ENCODE measurements at places on chromosomes 16 and 17.

- H3K4me3 ChIP-seq, result no peak overlapping the region
- H3K27ac ChIP-seq, result no peak overlapping the region
- DNase-seq, result no peak
- peaks cover 4% of the 10 kb centered on the region for H3K4me1 ChIP-seq
These were observed 48.3 kb upstream of the ABCC11 start for GRCh38 chr16:48295488-48296281.

DNA sequence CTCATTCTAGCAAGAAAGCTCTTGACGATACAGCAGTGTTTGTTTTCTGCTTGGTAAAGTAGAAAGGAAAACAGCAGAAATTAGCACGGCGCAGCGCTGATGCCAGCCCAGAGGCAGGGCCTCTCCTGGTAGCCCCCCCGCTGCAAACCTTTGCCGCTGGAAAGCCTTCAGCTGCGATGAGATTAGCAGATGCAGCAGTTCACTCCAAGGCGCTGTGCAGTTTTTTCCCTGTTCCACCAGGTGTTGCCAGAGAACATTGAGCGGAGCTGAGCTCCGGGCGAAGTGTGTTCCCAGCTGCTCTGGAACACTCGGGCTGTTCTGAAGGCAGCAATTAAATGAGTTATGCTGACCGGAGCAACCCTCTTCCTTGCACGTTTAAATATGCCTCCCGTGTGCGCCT lies 72.5 kb downstream of the RBFOX1 start:
- no peaks in the 10 kb centered on the region for H3K27me3 ChIP-seq
- no peak overlapping the region for H3K27ac ChIP-seq
- no peaks in the 10 kb centered on the region for H3K4me1 ChIP-seq
- no peak overlapping the region for H3K4me3 ChIP-seq

GRCh38 chr17:1119924-1120323 lies 59.9 kb downstream of the ABR start:
- no peaks in the 10 kb centered on the region for H3K27me3 ChIP-seq
- DNase-seq, result no peak
- no peak overlapping the region for H3K4me3 ChIP-seq
- H3K36me3 ChIP-seq, result peaks cover 10% of the 10 kb centered on the region
- H3K27ac ChIP-seq, result no peak overlapping the region

- no peak overlapping the region for H3K27ac ChIP-seq
- DNase-seq, result no peak
- no peak overlapping the region for H3K4me3 ChIP-seq
These were observed 6.2 kb upstream of the MEOX1 start for GRCh38 chr17:43667947-43668348.

DNA sequence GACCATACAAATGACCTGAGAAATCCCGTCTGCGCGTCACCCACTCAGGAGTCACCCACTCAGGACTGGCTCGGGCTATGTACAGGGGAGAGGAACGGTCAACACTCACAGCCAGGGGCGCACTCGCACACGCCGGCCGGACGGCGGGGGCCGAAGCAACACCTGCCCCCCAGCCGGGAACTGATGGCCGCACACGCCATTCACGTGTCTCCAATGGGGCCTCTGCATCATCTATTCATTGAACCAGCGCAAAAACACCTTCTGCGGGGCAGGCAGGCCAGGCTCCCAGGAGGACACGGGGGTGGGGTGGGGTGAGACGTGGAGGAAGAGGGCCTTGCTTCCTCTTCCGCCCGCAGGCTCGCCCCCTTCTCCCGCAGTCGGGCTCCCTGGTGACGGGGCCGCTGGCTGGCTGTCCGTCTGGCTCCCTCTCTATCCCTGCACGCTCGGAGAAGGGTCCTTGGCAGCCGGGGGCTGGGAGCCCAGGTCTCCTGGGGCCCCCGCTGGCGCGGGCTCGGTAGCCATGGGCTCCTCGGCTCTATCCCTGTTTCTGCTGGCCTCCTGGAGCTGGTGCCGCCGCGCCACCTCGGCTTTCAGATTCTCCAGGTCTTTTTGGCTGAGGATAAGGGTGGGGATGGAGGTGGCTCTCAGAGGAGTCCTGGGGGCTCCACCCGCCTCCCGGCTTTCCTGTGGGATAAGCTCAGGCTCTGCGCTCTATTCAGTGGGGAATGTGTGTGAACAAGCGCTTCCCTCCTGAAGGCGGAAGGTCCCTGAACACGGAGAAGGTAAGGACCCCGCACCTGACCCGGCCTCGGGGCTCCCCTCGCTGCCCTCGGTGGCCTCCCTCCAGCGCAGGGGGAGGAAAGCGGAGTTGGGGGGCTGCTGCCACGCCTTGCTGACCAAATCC lies 21.1 kb downstream of the CLUH start:
- H3K4me1 ChIP-seq, result peaks cover 15% of the 10 kb centered on the region
- H3K36me3 ChIP-seq, result peaks cover 57% of the 10 kb centered on the region
- H3K27ac ChIP-seq, result no peak overlapping the region
- no peak for DNase-seq

GRCh38 chr16:1371054-1371978 lies 19.6 kb downstream of the GNPTG start:
- no peak overlapping the region for H3K4me3 ChIP-seq
- DNase-seq, result no peak
- H3K27ac ChIP-seq, result no peak overlapping the region
- H3K27me3 ChIP-seq, result no peaks in the 10 kb centered on the region
- no peaks in the 10 kb centered on the region for H3K4me1 ChIP-seq

DNA sequence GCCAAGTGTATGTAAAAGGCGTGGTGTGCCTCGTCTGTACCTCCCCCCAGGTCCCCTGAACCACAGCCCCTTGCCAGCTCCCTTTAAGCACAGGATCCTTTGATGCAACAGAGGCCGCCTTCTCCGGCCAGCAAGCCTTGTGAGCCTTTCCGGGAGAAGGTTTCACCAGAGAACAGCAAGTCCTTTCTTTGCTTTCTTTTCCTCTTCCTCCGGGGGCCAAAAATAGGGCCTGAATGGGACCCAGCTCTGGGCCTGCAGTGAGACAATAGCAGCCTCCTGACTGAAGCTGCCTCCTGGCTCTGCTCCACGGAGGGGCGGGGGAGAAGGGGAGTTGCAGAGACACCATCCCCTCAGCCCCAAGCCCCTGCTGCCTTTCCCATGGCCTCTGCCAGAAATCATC lies 9.0 kb downstream of the ADGRG1 start:
- H3K4me3 ChIP-seq, result no peak overlapping the region
- H3K27me3 ChIP-seq, result no peaks in the 10 kb centered on the region
- H3K36me3 ChIP-seq, result no peaks in the 10 kb centered on the region
- no peak for DNase-seq
- H3K27ac ChIP-seq, result peak overlapping the region; percentile 44

DNA sequence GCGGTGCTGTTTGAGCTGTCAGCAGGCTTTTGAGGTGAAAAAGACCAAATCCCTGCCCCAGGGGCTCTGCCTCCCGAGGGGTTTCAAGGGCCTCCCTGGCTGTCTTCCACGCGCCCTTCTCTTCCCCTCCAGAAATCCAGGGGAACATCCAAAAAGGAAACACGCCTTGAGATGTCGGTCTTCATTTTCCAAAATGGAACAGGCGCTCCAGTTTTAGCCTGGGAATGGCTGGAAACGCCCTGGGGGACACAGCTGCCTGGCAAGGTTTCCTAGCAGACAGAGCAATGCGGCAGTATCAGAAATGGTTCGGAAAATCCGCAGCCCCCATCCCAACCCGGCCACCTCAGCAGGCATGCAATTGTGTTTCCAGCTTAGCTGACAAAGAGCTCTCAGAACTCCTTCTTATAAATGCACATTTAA lies 16.6 kb upstream of the LITAF start:
- H3K27me3 ChIP-seq, result no peaks in the 10 kb centered on the region
- H3K27ac ChIP-seq, result peak overlapping the region; percentile 19
- H3K36me3 ChIP-seq, result no peaks in the 10 kb centered on the region
- DNase-seq, result no peak

- no peak for DNase-seq
- no peaks in the 10 kb centered on the region for H3K4me1 ChIP-seq
- H3K27me3 ChIP-seq, result no peaks in the 10 kb centered on the region
- H3K4me3 ChIP-seq, result no peak overlapping the region
- no peak overlapping the region for H3K27ac ChIP-seq
These were observed 66.3 kb downstream of the BPTF start for GRCh38 chr17:67891481-67892119.

GRCh38 chr17:70539132-70539924 lies 370.0 kb downstream of the KCNJ2 start:
- no peak overlapping the region for H3K27ac ChIP-seq
- no peak for DNase-seq
- no peaks in the 10 kb centered on the region for H3K27me3 ChIP-seq
- no peak overlapping the region for H3K4me3 ChIP-seq
- H3K4me1 ChIP-seq, result no peaks in the 10 kb centered on the region
- no peaks in the 10 kb centered on the region for H3K36me3 ChIP-seq

GRCh38 chr17:64615028-64615677 lies 47.0 kb downstream of the SMURF2 start:
- H3K4me1 ChIP-seq, result peaks cover 18% of the 10 kb centered on the region
- no peaks in the 10 kb centered on the region for H3K27me3 ChIP-seq
- H3K4me3 ChIP-seq, result no peak overlapping the region
- peak overlapping the region; percentile 18 for H3K27ac ChIP-seq

DNA sequence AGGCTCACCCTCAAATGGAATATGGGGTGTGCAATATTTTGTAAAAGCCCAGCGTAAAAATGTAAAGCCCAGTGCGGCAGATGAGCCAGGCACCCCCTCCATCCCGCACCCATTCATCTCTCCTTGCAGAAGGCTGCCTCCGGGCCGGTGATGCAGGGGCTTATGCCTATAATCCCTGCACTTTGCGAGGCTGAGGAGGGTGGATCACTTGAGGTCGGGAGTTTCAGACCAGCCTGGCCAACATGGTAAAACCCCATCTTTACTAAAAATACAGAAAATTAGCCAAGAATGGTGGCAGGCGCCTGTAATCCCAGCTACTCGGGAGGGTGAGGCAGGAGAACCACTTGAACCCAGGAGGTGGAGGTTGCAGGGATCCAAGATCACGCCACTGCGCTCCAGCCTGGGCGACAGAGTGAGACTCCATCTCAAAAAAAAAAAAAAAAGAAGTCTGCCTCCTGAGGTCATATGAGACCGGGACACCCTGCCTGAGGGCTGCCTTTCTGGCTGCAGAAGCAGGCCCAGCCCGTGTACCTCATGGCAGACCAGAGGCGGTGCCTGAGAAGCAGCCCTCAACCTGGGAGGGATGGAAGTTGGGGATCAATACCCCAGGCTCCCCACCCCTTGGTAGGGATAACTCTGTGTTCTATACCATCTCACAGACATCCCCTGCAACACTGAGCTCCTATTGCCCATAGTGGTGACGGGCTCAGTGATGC lies 17.5 kb upstream of the ATP2C2 start:
- no peak overlapping the region for H3K4me3 ChIP-seq
- H3K27ac ChIP-seq, result no peak overlapping the region
- H3K4me1 ChIP-seq, result no peaks in the 10 kb centered on the region
- no peaks in the 10 kb centered on the region for H3K27me3 ChIP-seq
- DNase-seq, result no peak

DNA sequence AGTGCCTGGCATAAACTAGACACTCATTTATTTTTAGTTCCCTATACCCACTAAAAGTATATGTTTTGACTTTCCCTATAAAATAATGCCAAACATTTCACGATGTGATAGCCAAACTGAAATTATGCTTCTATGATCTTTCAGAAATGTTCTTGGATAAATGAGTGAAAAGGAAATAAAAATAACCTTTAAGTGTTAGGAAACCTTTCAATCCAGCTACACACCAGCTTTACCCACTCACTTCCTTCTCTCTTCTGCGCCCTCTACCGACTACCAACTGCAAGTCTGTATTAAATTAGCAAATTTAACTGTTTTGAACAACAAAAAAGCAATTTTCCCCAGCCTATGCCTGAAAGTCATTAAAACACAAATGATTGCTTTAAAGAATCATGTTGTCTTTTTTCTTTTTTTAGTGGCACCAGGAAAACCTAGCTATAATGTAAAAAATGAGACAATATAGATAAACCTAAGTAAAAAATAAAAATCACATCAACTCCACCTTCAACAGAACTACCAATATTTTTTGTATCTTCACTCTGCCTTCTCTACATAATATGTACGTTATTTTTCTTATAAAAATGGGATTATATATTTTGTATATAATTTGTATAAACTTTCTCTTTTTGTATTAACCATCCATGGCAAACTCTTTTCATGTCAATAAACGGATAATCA lies 13.2 kb upstream of the TMEM100 start:
- no peak overlapping the region for H3K4me3 ChIP-seq
- DNase-seq, result no peak
- peaks cover 15% of the 10 kb centered on the region for H3K4me1 ChIP-seq
- no peaks in the 10 kb centered on the region for H3K27me3 ChIP-seq
- no peaks in the 10 kb centered on the region for H3K36me3 ChIP-seq

GRCh38 chr17:64491034-64491860 lies 5.6 kb downstream of the POLG2 start:
- H3K4me3 ChIP-seq, result no peak overlapping the region
- no peaks in the 10 kb centered on the region for H3K36me3 ChIP-seq
- H3K27me3 ChIP-seq, result no peaks in the 10 kb centered on the region
- H3K4me1 ChIP-seq, result peaks cover 46% of the 10 kb centered on the region

- H3K4me1 ChIP-seq, result no peaks in the 10 kb centered on the region
- H3K36me3 ChIP-seq, result no peaks in the 10 kb centered on the region
- no peak overlapping the region for H3K4me3 ChIP-seq
- no peaks in the 10 kb centered on the region for H3K27me3 ChIP-seq
These were observed 92.3 kb downstream of the C16orf78 start for GRCh38 chr16:49465661-49466528.

DNA sequence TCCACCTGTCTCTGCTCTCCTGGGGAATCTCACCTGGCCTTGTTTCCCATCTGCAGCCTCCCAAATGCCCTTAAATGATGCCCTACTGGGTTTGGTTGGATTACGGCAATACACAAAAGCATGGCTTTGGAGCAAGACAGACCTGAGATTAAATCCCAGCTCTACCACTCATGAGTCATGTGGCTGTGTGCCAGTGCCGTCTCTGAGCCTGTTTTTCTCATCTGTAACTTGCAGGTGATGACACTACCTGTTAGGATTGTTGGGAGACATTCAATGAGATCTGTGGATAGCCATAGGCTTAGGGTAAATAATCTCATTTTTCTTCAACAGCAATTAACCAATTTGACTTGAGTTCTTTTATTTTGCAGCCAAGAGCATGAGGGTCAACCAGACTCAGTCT lies 240.3 kb downstream of the MAF start:
- DNase-seq, result no peak
- no peaks in the 10 kb centered on the region for H3K27me3 ChIP-seq
- no peak overlapping the region for H3K27ac ChIP-seq
- no peaks in the 10 kb centered on the region for H3K4me1 ChIP-seq
- no peak overlapping the region for H3K4me3 ChIP-seq

- H3K27ac ChIP-seq, result no peak overlapping the region
- DNase-seq, result no peak
- no peaks in the 10 kb centered on the region for H3K4me1 ChIP-seq
- no peak overlapping the region for H3K4me3 ChIP-seq
- no peaks in the 10 kb centered on the region for H3K36me3 ChIP-seq
These were observed 22.7 kb upstream of the KIF19 start for GRCh38 chr17:74303305-74303704.

- DNase-seq, result no peak
- no peak overlapping the region for H3K27ac ChIP-seq
- H3K27me3 ChIP-seq, result peaks cover 45% of the 10 kb centered on the region
- H3K4me3 ChIP-seq, result peak overlapping the region; percentile 7
- peaks cover 60% of the 10 kb centered on the region for H3K4me1 ChIP-seq
- H3K36me3 ChIP-seq, result no peaks in the 10 kb centered on the region
These were observed 476 bp downstream of the KCNH4 start for GRCh38 chr17:42180411-42180921.
